ENCODE measurements at places on chromosomes 4 and X.

GRCh38 chr4:20883231-20883630 is 183.0 kb downstream of the PACRGL start:
- DNase-seq, result no peak

GRCh38 chr4:123068081-123068480 is 145.7 kb upstream of the NUDT6 start:
- DNase-seq, result no peak

DNA sequence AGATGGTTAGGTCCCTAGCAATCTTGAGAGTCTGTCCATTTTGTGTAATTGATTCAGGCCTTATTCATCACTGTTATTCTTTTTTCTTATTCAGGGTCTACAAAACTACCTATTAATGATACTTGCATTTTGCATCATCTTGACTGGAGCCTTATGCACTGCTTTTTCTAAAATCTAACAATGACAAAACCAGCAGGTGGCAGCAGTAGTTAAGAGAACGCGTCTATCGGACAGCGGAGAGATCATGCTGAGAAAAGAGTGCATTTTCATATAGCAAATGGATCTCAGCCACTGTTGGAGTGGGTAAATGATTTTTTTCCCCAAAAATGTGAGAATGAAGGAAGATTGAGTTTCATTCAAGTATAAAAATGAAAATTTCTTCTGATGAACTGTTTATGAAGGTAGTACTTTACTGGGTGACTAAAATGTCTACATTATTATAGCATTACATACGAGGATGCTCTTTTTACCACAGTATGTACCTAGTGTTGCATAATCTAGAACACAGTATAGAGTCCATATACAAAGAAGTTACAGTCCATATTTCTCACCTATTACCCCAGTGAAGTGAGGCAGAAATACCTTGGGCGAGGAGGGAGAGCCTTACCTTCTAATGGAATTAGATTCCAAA is 43.2 kb downstream of the TMEM144 start:
- DNase-seq, result peak; percentile 13

- DNase-seq, result no peak
These were observed 41.4 kb upstream of the TAPT1 start for GRCh38 chr4:16267639-16268038.

GRCh38 chrX:38375891-38376290 is 23.5 kb downstream of the OTC start:
- DNase-seq, result no peak

GRCh38 chr4:31075969-31076368 is 355.8 kb downstream of the PCDH7 start:
- no peak for DNase-seq

DNA sequence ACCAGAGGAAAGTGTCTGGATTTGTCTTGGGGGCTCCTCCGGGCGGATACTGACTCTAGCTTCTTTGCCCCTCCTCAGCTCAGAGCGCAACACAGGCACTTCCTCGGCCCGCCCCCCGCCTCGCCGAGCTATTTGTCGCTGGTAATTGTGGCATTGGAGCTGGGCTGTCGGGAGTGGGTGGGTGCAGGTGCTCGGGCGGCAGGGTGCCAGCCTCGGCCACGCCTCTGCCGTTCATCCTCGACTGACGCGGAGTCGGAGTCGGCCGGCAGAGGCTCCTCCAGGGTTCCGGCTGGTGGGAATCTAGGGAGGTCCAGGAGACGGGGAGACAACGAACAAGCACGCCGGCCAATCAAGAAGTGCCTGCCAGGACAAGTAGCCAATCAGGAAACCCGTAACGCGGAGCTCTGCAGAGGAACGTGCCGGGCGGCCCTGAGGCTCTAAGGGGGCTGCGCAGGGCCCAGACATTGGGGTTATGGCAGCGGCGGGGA is 3.9 kb upstream of the SYN1 start:
- DNase-seq, result peak; percentile 61

GRCh38 chr4:95959182-95959581 is 119.3 kb downstream of the PDHA2 start:
- DNase-seq, result no peak

DNA sequence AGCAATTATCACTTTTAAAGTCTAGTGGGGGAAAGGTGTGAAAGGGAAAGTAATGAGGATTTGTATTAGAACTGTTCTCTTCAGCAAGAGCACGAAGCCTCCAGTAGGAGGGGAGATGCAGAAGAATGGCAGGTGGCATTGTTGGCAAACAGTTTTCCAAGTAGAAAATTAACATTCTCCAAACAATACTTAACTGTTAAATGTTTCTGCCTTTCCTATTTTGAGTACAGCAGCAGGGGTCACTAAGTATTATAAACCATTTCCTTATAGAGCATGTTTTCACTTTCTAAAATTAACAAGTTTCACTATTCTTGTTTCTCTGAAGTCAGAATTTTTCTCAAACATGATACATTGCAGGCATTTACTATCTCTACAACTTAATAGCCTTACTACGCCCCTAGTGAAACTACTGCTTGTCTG is 58.7 kb downstream of the LEF1 start:
- no peak for DNase-seq

DNA sequence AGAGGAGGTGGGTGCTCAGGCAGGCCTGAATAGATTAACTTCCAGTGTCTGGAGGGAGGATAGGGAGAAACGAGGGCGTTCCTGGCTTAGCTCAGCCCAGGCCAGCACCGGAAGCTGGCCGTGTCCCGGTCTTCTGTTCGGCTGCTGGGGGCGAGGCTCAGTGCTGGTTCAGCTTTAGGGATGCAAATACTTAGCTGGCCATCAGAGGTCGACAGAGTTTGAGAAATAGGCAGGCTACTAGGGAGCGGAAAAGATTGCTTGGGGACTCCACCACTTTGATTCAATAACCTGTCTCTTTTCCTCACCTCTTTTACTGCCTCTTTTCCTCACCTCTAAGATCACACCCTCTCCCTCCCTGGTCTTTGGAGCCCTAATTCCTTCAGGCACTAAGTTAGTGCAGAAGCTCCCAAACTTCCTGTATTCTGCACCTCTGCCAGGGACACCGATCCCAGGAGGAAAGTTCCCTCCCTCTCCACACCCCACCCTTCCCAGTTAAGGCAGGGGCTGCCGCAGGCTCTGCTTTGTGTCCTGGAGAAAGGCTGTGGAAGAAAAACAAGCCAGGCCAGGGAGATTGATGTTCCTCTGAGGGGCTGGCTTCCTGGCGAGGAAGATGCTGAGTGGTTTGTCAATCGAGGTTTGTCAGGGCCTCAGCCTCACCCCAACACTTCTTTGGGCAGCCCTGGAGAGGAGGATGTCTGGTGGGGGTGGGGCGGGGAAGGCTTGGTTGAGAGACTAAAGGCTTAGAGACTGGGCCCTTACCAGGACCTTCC is 6.0 kb upstream of the EFNB1 start:
- DNase-seq, result no peak

GRCh38 chr4:70556856-70557255 is 35.2 kb upstream of the AMBN start:
- no peak for DNase-seq

DNA sequence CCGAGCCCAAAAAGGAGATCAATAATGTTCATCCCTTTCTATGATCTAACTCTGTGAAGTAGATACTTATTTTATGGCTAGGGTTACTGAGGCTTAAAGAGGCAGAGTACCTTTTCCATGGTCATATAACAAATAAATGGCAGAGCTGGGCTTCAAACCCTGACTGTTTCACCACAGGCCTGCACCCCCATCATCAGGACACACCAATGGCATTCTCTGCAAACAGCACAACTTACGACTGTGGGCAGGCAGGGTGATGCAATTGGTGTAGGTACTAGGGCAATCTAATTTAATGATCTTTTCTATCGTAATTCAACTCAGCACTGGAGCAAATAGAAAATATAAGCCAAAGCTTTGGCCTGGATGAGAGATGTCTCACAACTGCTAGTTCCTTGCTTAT is 118.8 kb upstream of the CBR4 start:
- DNase-seq, result no peak

DNA sequence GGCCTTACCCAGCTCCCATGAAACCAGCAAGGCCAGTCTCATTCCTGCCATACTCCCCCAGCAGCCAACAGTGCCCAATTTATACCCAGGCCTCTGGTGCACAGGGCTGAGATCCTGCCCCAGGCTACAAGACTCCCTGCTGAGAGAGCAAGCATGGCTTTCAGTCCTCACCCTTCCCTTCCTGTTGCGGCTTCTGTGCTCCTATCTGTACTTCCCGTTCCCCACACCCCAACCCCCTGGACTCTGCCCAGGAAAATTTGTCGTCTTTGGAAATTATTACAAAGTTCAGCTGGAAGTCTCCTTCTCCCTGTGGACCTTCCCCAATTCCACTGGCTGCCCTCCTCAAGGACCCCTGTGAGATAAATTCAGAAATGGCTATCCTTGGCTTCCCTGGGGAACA is 84.1 kb upstream of the GK2 start:
- no peak for DNase-seq

DNA sequence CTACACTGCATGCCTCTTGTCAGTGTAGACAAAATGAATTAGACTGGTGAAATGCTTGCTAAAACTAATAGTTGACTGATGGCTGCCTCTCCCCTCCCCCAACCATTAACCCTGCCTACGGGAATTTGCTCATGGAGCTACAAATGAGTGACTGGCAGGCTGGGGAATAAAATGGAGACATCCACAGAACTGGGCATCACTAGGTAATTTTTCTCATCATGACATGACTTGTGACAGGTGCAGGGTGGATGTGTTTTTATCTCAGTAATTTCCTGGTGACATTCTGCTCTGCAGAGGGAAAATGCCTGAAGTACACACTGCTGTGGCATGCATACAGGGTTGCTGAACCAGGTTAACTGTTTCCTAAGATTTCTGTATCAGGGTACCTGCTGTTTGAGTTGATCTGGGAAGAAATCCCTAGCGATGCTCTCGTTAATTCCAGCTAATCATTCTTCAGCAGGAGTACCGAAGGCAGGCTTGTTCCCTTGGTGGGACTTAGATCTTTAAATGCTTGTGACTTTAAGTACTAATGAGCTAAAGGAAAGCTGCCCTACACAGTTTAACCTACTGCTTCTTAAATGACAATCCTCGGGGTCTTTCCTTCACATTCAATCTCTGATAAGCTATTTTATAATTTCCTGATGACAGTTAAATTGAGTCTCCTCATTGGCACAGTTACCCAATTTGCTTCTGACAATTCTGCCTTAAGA is 376.3 kb upstream of the LCORL start:
- no peak for DNase-seq

DNA sequence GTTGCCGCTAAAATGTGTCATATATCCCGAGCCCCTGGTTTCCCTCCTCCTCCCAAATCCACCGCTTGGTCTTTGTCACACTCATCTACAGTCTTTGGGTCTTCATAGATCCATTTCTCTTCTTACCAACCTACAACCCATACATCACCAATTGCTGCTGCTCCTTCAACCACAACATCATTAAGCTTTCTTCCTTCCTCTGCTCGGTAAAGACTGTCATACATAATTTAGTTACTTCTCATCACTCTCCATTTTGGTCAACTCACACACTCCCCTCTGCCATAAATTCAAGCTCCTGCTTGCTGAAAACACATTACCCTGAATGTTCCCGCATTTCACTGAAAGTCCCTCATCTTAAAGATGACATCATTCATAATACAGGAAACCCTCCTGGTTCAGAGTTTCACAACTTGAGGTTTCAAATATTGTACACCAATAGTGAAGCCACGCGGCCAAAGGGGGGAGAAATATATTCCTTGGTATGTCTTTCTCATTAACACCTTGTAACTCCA is 1.7 kb upstream of the DCTD start:
- no peak for DNase-seq

GRCh38 chrX:95622200-95622599 is 1062.4 kb upstream of the DIAPH2 start:
- no peak for DNase-seq

DNA sequence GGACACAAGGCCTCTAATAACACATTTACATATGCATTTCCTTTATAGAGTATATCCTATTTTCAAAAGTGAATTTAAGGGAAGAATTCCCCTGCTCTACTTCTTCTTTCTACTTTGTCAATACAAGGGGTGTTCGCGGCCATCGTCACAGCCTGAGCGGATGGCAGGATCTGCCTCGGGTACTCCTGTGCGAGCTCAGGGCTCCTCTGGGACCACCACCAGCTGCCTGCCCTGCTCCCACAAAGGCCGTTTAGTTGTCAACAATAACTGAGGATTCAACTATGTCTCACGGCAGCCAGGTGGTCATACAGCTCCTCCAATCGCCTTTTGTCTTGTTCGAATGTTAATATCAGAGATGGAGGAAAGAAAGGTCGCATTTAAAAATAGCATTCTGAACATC is 228.2 kb upstream of the TENM3 start:
- DNase-seq, result no peak

GRCh38 chr4:148539387-148539786 is 97.2 kb upstream of the NR3C2 start:
- DNase-seq, result no peak

DNA sequence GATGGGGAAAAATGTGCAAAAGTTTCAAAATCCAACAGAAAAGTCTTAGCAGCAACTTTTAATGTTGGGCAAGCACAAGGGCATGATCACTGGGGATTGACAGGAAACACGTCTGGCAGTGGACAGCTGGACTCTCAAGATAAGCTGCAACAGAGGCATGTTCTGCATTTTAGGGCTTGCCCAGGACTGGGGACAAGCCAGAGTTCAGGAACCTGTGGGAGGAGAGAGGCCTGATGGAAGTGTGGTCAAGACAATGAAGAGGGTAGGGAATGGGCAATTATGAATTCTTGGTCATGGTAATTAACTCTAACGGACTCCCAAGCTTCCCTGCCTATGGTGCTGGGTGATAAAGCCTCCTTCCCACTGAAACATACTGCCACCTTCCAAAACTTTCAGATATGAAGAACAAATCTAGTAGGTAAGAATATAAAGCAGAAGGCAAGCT is 48.4 kb downstream of the ANXA3 start:
- no peak for DNase-seq

DNA sequence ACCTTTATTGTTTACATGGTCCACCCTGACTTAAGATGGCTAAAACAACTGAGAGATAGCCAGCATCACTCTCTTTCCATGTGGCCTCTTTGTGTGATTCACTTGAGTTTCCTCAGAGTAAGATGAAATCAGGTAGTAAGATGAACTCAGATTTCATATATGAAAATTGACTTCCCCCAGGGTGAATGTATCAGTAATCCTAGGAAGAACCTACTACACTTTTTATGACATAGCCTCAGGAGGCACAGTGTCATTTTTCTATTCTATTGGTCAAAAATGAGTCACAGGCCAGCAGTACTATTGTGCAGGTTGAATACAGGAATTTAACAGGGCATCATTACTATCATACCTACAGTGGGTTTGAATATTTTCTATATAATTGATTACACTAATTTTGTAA is 14.6 kb upstream of the SULT1E1 start:
- DNase-seq, result no peak

GRCh38 chrX:127943571-127943970 is 108.6 kb downstream of the ACTRT1 start:
- DNase-seq, result no peak

- DNase-seq, result no peak
These were observed 47.3 kb upstream of the GATB start for GRCh38 chr4:151808120-151808529.
